ENCODE measurements at places on chromosomes 1 and 21. TPM values are rescaled to one million over a fixed set of nuclear protein-coding genes. Genes with fewer than 3 reads are reported as not detected.

- no peak for DNase-seq
- no peaks in the 10 kb centered on the region for H3K36me3 ChIP-seq
- no peaks in the 10 kb centered on the region for H3K4me1 ChIP-seq
- H3K27ac ChIP-seq, result no peak overlapping the region
Measured at GRCh38 chr1:243819438-243819839, 30.6 kb downstream of the AKT3 start.

GRCh38 chr1:209670441-209671082 is 4.7 kb upstream of the G0S2 start:
- no peak overlapping the region for H3K4me3 ChIP-seq
- no peak overlapping the region for H3K27ac ChIP-seq
- peaks cover 23% of the 10 kb centered on the region for H3K27me3 ChIP-seq
- DNase-seq, result no peak
- H3K36me3 ChIP-seq, result no peaks in the 10 kb centered on the region

SELP gene
- total RNA-seq, result not detected

- H3K27me3 ChIP-seq, result no peaks in the 10 kb centered on the region
- H3K36me3 ChIP-seq, result no peaks in the 10 kb centered on the region
- no peak overlapping the region for H3K27ac ChIP-seq
- no peak for DNase-seq
- no peaks in the 10 kb centered on the region for H3K4me1 ChIP-seq
Measured at GRCh38 chr21:27646691-27647090, 679.8 kb upstream of the ADAMTS5 start.

- peak; percentile 42 for DNase-seq
- no peaks in the 10 kb centered on the region for H3K36me3 ChIP-seq
- no peaks in the 10 kb centered on the region for H3K27me3 ChIP-seq
- H3K4me1 ChIP-seq, result no peaks in the 10 kb centered on the region
Measured at GRCh38 chr1:236502972-236503639, 20.7 kb upstream of the LGALS8 start.

KRTAP21-2 gene
- not detected for total RNA-seq

- no peaks in the 10 kb centered on the region for H3K36me3 ChIP-seq
- H3K27me3 ChIP-seq, result no peaks in the 10 kb centered on the region
- DNase-seq, result peak; percentile 19
- no peaks in the 10 kb centered on the region for H3K4me1 ChIP-seq
Measured at GRCh38 chr21:36120304-36120888, 14.5 kb upstream of the CBR3 start.

DNA sequence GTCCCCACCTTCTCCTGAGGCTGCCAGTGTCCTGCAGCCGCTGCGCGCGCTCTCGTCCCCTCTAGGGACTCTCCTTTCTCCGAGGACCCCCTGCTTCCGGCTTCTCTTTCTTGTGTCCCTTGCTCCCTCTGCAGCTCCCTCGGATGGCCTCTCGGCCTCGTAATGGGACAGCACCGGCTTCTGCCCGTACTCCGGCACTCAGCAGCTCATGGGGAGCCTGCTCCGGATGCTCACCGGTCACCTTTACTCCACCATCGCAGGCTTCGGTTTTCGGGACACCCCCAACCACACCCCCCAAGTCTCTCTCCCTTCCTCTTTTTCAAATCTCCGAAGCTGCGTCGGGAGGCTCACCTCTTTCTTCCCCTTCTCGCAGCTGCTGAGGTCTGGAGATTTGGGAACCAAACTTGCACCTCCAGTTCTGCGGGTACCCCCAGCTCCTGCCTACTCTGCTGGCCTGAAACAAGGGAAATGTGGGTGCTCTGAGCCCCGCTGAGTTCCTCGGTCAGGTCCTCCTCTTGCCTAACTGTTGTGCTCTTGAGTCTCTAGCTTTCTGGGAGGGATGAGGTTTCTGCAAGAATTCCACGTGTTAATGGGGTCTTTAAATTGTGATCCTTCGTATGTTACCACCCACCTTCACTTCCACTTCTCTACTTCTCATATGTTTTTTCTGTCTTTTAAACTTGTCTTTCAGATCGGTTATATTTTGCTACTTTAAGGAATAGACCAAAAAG is 930 bp downstream of the CDC14A start:
- H3K4me1 ChIP-seq, result peaks cover 24% of the 10 kb centered on the region
- peak overlapping the region; percentile 72 for H3K4me3 ChIP-seq
- peak overlapping the region; percentile 76 for H3K27ac ChIP-seq
- no peak for DNase-seq
